ENCODE measurements at places on chromosomes 3 and 15.

DNA sequence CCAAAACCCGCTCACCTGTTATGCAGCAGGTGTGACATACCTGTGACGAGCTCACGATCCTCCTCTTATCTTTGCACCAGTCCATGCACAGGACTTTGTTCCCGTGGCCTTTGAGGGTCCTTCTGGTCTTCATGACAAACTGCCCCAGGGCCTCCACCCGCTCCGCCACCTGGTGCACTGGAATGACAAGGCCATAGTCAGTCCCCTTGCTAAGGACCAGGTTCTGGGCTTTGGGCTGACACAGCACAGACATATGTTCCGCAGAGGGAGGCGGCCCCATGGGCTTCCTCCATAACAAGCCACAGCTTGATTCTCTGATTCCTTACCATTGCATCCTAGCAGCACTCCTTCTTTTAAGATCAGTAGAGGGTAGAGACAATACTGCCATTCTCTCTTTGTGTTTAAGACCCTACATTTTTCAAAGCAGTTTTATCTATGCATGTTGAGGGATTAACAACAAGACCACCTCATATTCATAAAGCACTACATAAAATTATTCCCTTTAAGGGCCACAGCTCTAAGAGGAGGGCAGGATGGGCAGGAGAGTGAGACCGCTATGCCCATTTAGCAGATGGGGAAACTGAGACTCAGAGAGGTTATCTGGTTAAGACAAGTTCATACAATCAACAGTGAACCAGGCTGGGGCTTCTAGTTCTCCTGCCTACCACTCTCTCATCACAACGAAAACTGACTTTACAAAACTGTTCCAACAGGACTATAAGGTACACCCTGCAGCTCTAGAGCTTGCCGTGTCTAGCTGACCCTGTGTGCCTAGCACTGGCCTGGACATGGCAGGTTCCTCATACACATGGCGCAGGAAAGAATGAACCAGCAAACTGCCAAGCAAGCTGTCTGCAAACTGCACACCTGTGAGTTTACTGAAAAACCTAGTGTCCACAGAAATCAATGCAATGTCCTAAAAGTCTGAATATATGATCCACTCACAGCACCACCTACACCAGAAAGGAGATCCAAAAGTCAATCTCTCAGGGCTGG is 37.0 kb downstream of the GNB5 start:
- DNase-seq, result no peak

DNA sequence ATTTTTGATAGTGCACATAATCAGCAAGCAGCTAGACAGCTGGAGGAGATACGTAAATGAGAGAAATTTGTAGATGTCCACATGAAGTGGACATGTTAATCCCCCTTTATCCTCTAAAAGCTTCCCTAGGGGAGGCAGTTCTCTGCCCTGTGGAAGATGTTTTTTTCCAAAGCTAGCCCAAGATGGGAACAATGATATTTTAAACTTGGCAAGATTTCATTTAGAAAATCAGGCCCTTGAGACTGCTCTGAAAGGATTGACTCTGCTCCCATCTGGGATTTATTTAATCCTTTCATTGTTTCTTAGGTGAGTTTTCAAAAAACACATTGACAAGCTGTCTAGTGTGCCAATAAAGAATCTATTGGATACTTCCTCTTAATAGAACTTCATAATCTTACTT is 92.0 kb downstream of the SYNPR start:
- DNase-seq, result no peak

DNA sequence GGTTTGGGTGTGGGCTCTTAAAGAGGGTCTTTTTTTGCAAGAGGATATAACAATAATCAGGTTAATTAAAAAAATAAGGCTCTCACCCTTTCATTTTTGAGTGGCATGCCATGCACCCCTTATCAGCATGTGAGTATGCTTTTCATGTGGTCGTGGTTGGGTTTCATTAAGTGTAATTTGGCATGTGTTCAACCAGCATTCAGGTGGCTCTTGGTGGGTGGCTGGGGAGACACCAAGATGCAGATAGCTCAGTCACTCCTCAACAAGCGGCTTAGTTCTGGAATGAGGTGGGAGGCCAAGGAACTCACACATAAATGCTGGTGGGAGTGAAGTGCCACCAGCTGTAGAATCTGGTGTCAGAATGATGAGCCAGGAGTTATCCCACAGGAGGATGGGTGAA is 66.8 kb downstream of the FLNB start:
- DNase-seq, result no peak

DNA sequence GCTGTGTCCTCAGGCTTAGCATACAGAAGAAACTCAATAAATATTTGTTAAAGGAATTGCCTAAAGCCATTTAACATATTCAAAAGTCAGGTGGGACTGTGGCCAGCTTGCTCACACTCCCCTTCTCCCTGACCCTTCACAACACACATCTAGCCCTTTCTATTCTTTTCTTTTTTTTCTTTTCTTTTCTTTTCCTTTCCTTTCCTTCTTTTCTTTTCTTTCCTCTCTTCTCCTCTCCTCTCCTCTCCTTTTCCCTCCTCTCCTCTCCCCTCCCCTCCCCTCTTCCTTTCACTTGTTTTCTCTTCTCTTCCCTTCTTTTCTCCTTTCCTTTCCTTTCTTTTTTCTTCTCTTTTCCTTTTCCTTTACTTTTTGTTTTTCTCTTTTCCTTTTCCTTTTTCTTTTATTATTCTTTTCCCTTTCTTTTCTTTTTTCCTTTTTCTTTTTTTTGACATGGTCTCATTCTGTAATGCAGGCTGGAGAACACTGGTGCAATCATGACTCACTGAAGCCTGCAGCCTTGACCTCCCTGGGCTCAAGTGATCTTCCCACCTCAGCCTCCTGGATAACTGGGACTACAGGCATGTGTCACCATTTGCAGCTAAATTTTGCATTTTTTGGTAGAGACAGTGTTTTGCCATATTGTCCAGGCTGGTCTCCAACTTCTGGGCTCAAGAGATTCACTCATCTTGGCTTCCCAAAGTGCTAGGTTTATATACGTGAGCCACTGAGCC is 377.8 kb downstream of the GRM7 start:
- no peak for DNase-seq

- peak; percentile 64 for DNase-seq
These were observed 448 bp downstream of the PLXNB1 start for GRCh38 chr3:48429317-48429959.

DNA sequence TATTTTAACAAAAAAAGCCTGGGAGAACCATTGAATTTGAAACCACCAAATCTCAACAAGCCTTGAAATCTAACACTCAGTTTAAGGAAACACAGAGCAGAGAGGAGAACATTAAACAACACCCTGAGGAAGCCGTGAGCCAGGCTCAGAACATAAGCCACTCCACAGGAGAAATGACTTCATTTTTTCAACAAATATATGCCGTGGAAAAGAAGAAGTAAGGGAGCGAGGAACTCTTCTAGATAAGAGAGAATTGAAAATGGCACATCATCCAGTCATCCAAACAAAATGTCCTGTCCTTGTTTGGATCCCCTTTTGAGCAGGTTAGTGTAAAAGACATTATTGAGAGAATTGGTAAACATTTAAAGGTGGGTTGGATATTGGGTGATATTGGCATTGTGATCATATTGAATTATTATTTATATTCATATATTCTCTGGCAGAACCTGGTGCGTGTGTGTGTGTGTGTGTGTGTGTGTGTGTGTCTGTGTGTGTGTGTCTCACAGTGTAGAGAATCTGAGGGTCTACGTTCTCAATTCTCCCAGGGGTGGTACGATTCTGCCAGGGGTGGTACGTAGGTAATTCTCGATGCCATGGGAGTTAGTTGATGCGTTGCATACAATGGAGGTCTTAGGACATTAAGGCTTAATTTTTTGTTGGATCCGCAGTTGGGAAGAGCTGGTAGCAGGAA is 94.4 kb downstream of the ST6GAL1 start:
- no peak for DNase-seq

DNA sequence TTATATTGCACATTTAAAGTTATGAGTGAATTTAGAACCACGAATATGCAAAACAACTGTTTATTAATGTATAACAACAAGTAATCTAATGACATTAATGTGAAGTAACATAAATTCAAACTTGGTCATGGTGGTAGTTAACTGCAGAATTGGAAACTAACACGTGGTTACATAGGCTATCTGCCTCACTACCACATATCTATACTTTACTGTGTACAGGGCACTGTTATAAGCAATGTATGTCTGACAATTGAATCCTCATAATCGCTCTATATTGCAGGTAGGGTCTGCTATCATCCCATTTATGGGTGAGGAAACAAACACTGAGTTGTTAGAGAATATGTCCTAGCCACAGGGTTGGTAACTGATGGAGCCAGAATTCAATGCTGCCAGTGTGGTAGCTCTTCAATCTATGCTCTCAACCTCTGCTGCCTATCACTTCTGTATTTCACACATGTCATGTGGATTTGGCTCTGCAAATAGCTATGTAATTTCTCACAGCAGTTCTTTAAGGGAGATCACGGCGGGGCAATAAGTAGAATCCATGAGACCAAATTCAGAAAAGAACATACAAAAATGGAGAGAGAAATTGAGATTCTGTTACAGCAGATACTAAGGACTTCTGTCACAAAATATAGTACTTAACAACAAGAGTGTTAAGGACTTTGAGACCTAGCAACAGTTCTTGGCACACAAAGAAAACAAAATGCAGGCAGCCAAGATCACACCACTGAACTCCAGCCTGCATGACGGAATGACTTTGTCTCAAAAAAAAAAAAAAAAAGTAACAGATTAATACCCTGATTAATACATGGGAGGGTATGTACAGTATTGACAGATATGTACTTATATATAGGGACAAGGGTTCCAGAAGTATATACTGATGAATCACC is 100.0 kb upstream of the CSPG5 start:
- DNase-seq, result no peak

DNA sequence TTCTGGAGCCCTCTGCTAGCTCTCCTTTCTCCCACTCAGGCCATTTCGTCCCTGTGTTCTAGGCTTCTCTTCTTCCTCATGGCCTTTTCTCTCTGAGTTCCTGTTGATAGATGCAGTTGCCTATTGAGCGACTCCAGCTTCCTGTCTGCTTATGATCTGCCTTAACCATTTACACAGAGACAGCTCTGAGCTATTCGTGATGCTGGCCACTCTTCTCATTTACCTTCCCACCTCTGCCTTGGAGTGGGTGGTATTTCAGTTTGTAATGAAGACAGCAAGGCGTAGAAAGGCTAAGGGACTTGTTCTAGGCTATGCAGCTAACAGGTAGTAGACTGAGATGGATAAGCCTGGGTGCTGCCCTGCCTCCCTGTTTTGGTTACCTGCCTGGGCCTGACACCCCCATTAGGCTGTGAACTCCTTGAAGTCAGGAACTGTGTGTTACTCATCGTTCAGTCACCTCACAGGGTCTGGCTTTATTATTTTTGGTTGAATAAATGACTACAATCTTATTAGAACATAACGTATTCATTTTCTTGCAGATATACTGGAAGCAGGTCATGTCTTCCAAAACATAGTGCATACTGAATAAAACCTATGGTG is 12.6 kb upstream of the ZBTB47 start:
- no peak for DNase-seq

GRCh38 chr3:37725842-37726241 is 135.8 kb upstream of the CTDSPL start:
- no peak for DNase-seq

- DNase-seq, result no peak
These were observed 38.6 kb downstream of the CTNNB1 start for GRCh38 chr3:41237907-41238306.

DNA sequence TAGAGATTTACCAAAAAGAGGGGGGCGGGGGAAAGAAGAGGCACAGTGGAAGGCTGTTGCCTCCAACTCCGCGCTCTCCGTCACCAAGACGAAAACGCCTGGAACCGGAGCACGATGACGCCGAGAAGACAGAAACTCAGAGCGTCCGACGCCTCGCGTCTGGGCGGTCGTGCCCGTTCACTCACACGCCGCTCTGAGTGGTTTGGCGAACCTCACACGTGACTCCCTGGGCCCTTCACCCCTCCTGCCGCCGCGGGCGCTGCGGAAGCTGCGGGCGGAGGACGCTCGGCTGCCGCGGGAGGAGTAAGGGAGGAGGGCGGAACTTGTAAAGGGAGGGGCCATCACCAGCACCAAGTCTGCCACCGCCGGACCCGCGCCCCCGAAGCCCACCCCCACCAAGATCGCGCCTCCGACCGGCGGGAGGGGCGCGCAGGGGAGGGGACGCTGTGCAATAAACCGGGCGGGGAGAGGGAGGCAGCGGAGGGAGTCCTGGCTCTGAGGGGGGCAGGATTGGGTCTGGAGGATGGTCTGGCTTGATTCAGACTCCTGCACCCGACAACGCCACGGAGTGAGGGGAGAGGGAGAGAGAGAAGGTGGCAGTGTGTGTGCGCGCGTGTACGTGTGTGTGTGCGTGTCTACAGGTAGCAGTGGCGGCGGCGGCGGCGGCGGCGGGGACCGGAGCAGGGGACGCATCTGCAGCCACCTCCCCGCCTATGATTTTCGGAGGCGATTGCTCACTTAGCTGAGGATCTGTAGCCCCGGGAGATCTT is 1.9 kb upstream of the NLGN1 start:
- no peak for DNase-seq

DNA sequence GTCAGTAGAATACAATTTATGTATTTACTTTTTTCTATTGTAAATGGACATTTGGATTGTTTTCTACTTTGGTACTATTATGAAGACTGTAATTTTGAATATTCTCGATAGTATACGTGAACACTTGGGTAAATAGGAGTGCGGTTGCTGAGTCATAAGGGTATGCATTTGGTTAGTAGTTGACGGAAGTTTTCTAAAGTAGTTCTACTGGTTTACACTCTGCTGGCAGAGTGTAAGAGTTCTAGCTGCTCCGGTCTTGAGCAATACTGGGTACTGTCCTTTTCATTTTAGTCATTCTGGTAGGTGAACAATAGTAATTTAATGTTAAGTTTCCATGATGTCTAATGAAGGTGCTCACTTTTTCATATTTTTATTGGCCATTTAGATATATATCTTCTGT is 70.0 kb downstream of the MEF2A start:
- DNase-seq, result no peak

DNA sequence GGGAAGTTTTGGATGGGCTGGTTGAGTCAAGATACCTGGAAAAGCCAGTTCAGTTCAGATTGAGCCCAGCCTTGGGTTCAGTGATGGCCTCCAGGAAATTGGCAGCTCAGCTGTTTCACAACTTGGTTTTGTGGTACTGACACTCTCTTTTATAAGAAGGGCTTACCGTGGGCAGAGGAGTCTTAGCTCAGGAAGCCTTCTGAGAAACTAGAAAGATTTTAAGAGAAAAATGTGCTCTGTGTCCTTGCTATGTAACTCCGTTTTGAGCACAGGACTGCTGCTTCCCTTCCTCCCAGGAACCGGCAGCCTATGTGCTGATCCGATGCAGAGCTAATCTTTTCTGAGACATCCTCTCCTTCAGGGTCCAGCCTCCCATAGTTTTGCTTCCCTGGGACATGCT is 46.6 kb upstream of the RASGRP1 start:
- DNase-seq, result no peak

GRCh38 chr15:53520996-53521395 is 238.5 kb downstream of the WDR72 start:
- DNase-seq, result no peak

GRCh38 chr3:110754212-110754916 is 317.3 kb upstream of the NECTIN3 start:
- no peak for DNase-seq

DNA sequence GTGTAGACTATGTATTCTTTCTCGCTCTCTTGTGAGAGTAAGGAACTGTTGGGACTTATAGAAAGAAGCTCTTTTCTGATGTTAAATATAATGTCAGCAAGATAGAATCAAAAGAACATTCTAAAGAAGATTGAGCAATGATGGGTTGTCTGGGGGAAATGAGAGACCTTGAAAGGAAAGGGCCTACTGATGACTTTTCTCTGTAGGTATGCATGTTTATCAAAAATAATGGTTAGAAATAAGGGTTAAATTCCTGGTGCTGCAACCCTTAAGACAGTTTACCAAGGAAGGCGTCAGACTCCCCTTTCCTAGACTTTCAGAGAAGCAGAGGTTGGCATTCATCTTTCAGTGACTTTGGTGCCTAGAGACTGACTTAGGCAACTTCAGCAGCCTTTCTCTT is 69.8 kb downstream of the GHSR start:
- DNase-seq, result no peak
